ENCODE measurements at places on chromosomes 2 and 18.

DNA sequence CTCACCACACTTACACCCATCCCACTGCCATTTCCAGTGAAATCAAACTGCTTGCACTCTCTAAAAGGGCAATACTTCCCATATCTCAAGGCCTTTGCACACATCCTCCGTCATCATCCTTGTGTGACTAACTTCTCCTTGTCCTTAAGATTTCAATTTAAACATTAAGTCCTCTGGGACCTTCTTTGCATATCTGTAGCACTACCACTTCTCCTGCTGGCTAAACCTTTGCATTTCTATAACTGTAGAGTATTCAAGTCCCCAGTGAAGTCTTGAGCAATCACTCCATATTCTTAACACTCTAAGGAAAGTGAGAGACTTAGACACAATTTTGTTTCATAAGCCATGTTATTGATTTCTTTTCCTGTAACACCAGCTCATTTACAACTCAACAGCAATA is 136.8 kb upstream of the EPHA4 start:
- no peak for DNase-seq

DNA sequence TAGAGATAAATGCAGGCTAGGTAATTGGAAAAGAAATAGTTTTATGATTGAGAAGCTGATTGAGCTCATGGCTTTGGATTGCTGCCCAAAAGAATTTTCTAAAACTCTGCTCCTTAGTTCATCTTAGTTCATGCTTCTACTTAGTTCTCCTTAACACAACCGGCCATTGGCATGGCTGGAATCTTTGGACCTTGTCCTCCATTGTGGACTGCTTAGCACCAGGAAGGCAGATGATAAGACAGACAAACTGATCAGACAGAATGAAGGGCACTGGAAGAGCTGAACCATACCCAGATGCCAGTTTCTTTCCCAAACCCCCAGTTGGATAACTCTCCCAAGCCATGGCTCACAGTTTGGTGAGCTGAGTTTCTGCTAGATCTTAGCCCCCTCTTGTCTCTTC is 36.3 kb upstream of the NABP1 start:
- no peak for DNase-seq

- DNase-seq = no peak
These were observed 272.3 kb downstream of the RAD51AP2 start for GRCh38 chr2:17245906-17246305.

DNA sequence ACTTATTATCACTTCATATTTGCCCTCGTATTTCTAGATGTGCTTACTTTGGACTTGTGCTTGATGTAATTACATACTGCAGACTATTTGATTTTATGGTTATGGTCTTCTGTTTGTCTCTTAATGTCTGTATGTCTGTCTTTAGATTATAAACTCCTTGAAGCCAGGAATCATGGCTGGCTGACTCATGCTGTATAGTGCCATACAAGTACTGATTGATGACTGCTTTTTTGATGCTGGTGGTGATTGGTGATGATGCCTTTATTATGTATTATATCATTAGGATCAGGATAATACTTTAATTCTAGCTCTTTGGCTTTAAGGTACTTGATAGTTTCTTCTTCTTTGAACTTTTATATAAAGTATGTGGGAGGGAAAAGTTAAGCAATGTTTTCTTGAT is 17.3 kb downstream of the SMCHD1 start:
- DNase-seq = no peak

DNA sequence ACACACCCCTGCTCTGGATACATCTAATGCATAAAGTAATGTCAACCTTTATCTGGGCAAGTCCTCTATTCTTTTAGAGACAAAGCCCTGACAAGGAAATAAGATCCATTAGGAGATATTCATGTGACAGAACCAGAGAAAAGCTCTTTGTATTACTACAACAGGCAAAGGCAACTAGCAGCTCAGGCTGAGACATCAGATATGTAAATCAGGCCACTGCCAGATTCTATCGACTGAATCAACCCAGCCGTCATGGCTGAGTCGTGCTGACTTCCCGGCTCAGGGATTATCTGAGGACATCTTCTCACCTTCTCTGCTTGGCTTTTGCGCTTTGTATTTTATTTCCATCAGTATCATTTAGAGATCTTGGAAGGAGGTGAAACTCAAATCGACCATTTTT is 294.5 kb downstream of the PLCL1 start:
- DNase-seq = no peak

GRCh38 chr2:233359823-233360222 is 5.5 kb downstream of the DGKD start:
- DNase-seq = no peak

GRCh38 chr2:25323042-25323514 is 18.6 kb downstream of the DNMT3A start:
- peak; percentile 37 for DNase-seq

- DNase-seq = no peak
These were observed 355.2 kb upstream of the UBE2E3 start for GRCh38 chr2:180625006-180625844.

GRCh38 chr2:29518010-29518409 is 402.8 kb downstream of the CLIP4 start:
- DNase-seq = no peak

GRCh38 chr18:68640861-68641260 is 74.0 kb downstream of the TMX3 start:
- no peak for DNase-seq

- no peak for DNase-seq
These were observed 83.8 kb downstream of the LRATD1 start for GRCh38 chr2:14716319-14716718.

- no peak for DNase-seq
These were observed 168.1 kb downstream of the SETBP1 start for GRCh38 chr18:44848644-44849335.

GRCh38 chr2:23753291-23754010 is 173.5 kb downstream of the ATAD2B start:
- no peak for DNase-seq

DNA sequence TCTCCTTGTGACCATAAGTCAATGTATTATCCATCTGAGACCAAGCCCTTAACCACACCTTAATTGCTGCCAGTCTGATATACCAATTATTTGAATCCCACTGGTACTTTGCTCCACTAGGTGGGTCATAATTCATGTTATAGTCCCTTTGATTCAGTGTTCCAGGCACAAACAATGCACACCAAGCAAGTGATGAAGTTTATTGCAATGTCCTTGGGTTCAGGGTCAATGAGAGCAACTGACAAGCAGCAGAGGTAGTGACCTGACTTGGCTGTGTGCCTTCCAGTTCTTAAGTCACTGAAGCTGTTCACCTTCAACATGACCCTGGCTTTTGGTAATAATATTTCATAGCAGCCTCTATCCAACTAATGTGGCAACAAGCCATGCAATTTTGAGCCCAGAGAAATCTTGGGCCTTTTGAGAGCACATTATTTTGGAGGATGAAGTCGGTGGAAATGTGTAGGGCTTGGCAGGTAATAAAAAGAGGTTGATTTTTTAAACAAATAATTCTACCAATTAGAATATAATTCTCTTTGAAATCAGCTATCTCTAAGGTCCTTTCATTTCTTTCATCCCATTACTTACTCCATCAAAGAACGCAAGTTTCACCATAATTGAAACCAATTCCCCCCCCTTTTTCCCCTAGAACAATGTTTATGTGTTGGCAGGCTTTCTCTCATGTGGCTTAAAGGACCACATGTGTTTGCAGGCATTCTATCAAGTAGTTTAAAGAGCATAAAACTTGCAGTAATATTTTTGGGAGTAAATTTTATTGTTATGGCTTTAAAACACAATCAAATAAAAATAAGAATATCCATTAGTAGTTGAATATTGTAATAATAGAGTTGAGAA is 3.1 kb upstream of the CPO start:
- DNase-seq = no peak

- no peak for DNase-seq
These were observed 58.7 kb downstream of the CD226 start for GRCh38 chr18:69889009-69889408.

DNA sequence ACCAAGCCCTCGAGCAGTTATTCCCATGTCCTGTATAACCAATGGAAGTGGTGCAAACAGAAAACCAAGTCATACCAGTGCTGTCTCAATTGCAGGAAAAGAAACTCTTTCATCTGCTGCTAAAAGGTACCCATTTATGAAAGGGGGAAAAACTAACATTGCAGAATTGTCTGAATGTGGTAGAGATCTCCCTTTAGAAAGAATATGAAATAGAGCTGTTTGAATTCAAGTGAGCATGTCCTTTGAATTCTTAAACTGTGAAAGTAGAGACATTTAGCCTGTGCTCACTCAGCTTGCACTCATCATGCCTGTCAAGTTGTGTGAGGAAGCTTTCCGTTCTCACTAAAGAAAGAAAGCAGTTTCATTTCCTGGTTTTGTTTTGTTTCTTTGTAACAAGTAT is 87.4 kb downstream of the EML4 start:
- no peak for DNase-seq

DNA sequence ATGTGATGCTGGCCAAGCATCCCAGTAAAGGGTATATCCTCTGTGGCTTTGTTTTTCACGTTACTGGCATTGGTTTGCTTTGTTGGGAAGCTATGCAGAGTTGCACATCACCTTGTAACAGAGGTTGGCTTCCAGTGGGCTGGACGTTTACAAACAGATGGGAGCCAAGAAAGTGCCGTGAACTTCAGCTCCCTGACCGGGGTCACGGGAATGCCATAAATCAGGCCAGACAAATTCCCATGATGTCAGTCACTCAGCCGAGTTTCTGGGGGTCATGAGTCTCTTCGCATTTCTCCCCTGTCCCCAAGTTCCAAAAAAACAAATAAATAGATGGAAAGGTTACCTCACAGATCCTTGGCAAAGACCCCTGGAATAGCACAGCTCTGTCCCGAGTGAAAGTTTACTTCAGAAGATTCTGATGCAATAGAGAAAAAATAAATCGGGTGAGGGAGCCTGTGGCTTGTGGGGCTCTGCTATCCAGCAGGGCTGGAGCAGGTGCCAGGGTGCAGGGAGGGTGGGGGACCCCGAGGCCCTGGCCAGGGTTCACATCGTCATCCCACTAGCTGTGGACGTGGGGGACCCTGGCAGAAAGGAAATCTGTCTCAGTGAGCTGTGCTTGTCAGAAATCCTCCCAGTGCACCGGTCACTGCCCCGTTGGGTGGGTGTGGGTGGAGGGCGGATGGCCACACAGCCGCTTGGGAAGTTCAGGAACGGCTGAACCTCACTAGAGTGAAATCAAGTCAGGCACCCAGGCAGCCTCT is 27.8 kb downstream of the TWIST2 start:
- DNase-seq = no peak

- DNase-seq = no peak
These were observed 13.7 kb downstream of the FEZ2 start for GRCh38 chr2:36584148-36584794.

- DNase-seq = no peak
These were observed 99.5 kb downstream of the TCF4 start for GRCh38 chr18:55488473-55488872.

- no peak for DNase-seq
These were observed 5.2 kb upstream of the GPD2 start for GRCh38 chr2:156430980-156431358.

GRCh38 chr2:156845806-156846558 is 409.8 kb downstream of the GPD2 start:
- no peak for DNase-seq

DNA sequence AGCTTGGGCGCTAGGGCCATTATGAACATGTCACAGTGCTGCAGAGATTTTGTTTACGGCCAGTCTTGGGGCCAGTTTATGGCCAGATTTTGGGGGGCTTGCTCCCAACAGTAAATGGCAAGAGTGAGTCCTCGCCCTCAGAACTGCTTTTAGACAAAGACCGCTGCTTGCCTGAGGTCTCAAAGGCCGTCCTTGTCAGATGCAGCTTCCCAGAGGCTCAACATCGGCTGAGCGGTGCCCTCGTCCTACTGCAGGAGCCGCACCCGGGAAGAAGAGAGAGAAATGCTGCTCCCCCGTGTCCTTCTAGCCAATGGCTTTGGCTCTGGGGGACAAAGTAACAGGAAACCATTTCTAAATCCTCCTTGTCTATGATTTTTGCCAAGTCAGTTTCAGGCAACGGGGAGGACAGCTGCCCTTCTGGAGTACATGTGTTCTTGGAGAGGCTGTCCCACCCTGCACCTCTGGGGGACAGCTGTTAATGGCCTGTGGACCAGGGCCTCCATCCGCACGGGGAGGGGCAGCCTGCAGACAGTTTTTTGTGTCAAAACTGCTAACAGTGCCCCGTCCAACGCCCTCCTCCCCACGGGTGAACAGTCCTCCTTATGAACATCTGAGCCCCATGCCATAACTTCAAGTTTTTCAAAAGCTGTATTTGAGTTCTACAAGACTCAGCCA is 66.1 kb downstream of the C18orf63 start:
- no peak for DNase-seq

GRCh38 chr2:73561422-73561821 is 80.8 kb downstream of the NAT8 start:
- no peak for DNase-seq

DNA sequence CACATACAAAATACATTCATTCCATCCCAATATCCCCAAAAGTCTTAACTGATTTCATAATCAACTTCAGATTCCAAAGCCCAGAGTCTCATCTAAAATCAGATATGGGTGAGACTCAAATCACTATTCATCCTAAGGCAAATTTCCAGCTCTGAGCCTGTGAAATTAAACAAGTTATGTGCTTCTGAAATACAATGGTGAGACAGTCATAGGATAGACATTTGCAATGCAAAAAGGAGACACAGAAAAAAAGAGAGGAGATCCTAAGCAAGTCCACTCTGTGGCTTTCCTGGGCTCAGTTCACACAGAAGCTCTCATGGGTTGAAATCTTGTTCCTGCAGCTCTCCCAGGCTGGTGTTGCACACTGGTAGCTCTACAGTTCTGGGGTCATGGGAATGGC is 18.3 kb downstream of the ZNF892 start:
- no peak for DNase-seq

- DNase-seq = no peak
These were observed 404.8 kb downstream of the MEIS1 start for GRCh38 chr2:66839551-66840320.

GRCh38 chr2:102138331-102138730 is 4.2 kb upstream of the IL1R1 start:
- no peak for DNase-seq

GRCh38 chr18:79750980-79751571 is 46.7 kb upstream of the KCNG2 start:
- no peak for DNase-seq

DNA sequence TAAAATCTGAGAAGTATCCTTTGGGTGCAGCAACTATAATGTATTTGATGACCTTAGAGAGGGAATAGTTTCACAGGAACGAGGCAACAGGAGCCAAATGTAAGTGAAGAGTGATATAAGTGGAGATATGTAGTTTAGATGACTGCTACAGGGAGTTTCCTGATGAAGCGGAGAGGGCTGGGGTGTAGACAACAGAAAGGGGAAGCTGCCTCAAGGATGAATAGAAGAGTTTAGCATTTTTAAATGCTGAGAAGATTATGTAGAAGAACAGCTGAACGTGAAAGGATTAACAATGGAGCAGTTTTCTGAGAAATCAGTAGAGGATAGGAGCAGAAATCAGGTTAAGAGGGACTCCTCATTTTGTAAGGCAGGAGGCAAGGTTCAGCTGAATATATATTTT is 133.3 kb downstream of the LCLAT1 start:
- DNase-seq = no peak
